Cardiac fibroblast (primary cell): ENCODE measurements at places on chromosomes 7 and 10.

DNA sequence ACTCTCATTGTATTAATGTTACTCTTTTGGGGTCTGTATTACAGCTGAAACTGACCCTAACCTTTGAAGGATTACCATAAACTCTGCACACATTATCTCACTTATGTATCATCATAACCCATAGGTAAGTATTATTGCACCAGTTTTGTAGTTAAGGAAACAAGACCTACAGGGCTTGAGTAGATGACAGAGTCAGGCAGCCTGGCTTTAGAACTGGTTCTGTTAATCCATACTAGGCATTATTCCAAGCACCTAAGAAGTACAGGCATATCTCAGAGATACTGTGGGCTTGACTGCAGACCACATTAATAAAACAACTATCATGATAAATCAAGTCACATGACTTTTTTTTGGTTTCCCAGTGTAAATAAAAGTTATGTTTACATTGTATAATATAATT is 17.1 kb upstream of the AKR1B1 start:
- DNase-seq: no peak

DNA sequence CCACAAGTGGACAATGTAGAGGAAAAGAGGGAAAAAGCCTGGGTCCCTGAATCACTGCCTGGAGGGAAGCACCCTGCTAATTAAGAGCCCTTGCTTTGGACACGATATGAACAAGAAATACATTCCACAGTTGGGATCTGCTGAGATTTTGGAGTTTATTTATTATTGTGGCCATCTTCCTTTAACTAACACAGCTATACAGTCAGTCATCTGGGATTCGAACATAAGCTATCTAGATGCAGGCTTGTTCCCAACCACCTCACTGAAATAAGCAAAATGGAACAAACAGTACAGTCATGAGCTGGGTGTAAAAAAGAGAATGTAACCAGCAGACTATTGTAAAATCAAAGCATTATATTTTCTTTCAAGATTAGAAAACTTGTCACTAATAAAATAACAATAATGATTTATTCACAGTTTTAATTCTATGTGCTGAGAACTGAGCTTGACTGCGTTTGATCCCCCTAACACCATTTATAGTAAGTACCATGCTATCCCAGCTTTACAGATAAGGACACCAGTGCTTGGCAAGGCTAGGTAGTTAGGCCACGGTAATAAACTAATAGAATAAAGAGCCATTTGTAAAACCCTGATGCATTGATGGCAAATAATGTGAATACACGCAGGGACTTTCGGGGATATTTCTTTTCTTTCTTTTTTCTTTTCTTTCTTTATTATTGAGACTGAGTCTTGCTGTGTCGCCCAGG is 223.8 kb upstream of the KLF6 start:
- no peak for DNase-seq

- DNase-seq: no peak
Measured at GRCh38 chr7:74252893-74253292, 1.3 kb downstream of the RFC2 start.

DNA sequence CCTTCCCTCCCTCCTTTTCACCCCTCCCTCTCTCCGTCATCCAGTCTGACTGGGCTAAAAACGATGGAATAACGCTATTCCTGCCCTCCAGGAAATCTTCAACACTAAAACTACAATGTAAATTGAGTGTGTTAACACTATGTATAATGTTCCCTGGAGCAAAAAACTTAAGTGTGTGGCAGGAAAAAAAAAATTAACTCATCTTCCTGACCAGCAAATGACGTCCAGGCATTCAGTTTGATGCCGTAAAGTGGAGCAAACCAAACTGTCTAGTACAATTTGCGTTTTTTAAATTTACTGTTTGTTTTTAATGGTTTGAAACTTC is 545 bp upstream of the MTPN start:
- no peak for DNase-seq

DNA sequence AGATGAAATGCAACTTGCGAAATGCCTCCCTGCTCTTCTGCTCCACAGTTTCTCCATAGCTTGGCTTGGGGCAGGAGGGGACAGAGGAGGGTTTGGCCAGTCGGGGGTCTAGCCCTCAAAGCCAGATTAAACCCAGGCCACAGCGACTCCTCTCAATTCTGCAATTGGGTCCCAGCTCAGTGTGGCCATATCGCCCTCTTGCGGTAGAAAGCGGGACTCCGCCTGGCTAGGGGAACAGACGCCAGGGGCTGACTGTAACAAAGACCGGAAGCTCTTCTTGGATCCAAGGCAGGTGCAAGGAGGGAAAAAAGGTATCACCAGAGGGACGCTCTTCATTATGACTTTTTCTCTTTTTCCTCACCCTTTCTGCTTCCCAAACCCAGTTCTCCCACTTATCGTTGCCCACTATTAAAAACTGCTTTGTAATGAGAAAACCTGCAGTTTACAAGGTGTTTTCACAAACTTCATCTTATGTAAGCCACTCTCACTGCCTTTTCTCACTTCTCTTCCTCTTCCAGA is 36.6 kb upstream of the TNPO3 start:
- peak; percentile 67 for DNase-seq

DNA sequence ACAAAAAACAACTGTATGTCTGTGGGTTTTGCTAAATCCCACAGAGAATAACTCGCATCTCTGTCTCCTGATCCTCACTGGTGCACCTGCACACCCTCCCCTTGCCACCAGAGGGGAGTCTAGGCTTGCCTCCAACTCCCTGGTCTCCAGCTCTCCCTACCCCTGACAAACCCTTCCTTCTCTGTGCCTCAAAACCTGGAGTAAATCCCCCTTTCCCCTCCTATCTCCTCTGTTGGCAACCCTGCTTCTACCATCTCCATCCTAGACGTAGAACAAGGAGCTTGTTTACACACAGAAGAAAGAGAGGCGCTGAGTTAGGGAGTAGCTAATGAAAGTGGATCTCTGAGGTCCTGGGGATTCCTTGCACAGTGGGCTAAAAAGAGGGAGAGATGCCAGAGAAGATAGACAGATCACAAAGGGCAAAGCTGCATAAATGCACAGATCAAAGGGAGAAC is 6.0 kb downstream of the MBLAC1 start:
- DNase-seq: peak; percentile 79

DNA sequence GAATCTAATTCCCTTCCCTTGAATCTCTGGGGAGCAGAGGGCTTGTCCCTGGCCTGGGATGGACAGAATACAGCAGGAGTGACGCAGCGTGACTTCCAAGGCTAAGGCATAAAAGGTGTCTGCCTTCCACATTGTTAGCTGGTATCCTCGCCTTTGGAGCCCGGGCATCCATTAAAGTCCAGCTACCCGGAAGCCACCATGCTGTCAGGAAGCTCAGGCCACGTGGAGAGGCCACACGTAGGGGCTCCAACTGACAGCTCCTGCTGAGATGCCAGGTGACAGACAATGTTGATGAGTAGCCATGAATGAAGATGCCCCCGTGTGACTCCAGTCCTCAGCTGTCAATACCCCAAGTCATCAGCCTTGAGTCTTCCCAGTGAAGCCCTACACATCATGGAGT is 99.9 kb downstream of the OAT start:
- no peak for DNase-seq

DNA sequence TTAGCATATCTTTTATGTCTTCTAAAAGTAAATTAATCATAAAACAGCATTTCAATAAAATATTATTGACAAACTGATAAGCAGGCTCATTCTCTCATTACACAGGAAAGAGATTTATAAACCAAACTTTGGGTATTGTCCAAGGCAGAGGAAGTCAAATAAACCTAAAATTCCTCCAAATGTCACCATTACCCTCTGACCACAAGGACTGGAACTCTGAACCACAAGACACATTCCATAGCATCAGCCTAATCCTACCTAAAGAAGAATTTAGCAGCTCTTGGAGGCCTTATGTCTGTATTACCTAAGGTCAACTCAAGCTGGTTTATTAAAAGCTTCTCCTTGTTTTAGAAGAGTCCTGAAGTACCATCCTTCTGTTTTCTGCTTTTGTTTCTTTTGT is 82.4 kb upstream of the SLC13A1 start:
- DNase-seq: peak; percentile 33

GRCh38 chr7:119756687-119757086 is 516.3 kb upstream of the KCND2 start:
- DNase-seq: no peak

GRCh38 chr7:33143996-33144718 is 14.8 kb downstream of the BBS9 start:
- peak; percentile 37 for DNase-seq

DNA sequence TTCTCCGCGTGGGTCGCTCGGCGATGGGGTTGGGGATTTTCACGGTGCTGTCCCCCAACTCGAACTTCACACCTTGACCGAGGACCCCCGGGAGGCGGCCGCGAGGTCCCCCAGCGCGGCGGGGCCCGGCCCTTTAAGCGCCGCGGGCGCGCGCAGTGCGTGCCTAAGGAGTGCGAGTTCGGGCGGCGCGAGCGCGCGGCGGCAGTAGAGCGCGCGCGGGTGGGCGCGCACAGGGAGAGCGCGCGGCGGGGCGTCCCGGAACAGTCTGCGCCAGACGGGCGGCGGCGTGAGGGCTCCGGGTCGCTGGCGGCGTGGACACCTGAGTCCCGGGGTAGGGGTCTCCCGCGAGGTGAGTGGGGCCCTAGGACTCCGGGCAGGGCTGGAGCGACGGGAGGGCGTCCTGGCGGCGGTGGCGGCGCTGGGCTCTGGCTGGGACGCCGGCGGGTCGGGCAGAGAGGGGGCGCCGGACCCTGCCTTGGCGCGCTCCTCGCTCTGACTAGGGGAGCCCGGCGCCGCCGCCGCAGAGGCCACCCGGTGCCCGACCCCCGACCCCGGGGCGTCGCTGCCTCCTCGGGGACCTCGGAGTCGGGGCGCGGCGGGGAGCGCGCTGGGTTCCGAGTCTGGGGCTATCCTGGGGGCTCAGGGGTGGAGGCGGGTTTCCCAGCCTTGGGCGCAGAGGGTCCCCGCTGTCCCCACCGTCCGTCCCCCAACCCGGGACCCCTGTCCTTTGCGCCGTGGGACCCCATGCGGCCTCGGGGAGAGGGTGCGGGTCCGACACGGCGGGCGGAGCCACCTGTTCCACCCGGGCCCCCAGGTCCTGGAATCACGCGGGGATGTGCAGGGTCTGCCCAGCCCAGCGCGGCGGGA is at the start of gene PROSER2:
Gene PROSER2 (plus strand): TSS at position 235 of the 867 bp plus-strand sequence. CDS start 28,722 bp downstream, outside the sequence.
- DNase-seq: peak; percentile 67

DNA sequence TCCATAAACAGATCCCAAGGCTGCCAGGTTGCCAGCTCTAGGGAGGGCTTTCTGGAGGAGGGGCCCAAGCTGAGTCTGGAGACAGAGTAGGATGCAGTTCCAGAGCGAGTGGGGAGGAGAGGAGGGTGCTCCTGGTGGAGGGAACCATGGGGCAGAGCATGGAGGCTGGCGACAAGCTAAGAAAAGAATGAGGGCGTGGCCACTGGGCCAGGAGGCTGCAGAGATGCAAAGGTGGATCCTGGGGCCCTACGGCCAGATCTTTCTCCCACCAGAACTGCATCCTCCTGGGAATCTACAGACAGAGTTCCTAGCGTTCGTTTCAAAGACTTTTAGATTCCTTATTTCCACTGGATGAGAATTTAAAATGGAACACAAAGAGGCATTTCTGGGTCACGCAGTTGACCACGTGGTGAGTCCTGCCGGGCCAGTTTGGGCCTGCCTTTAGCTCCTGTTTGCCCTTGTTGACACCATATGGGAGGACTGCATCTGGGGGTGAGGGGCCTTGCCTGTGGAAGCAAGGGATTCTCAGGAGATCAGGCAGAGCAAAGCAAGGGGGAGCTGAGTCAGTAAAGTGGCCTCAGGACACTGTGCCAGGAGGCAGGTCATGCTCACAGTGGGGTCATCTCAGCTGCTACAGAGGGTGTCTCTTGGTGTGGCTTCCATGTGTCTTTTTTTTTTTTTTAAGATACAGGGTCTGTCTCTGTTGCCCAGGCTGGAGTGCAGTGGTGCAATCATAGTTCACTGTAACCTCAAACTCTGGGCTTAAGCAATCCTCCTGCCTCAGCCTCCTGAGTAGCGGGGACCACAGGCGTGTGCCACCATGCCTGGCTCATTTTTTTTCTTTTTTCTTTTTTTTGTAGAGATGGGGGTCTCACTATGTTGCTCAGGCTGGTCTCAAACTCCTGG is 137.8 kb downstream of the SH3PXD2A start:
- DNase-seq: no peak

DNA sequence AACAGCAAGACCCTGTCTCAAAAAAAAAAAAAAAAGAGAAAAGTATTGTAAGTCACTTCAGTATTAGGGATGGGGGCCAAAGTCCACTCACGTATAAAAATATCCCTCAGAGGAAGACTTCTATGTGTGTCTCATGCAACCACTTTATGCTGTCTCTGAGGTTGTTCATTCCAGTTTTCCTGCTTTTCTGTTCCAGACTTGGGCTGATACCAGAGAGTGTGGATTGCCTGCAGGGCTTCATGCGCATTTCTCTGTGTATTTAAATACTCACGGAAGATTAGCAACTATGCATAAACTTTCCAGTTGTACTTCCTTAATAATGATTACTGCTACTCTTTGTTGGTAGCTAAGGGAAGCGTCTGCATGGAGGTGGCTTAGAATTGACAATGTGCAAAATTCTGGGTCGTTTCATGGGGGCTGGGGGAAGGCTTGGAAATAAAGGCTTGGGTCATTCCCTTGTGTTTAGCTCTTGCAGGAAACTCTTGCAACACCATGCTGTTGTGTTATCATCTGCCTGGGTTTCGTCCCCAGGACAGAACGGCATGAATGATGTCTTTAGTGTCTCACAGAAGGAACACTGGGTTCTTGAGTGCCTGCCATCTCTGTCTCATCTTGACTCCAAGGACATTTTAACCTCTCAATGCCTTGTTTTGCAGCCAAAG is 54.1 kb downstream of the KIAA1217 start:
- peak; percentile 26 for DNase-seq

DNA sequence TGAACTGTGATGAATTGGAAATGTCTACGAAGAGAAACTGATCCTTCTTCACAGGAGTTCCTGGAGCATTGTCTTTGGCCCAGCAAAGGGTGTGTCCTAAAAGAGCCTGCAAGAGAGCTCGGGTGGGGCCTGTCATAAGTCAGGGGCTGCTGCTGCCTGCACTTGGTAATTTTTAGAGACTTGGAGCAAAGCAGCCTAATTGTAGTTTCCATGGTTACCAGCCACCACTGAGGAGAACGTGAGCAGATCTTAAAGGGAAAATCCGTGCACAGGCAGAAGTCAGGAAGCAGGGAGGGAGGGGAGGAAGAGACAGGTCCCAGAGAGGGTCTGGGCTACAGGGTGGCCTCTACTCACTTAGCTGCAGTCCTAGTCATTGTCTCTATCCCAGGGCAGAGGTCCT is 463.6 kb downstream of the PLXNA4 start:
- DNase-seq: peak; percentile 2

GRCh38 chr10:107650939-107651338 is 486.4 kb upstream of the SORCS1 start:
- no peak for DNase-seq

GRCh38 chr10:30805061-30805460 is 175.5 kb upstream of the LYZL2 start:
- DNase-seq: no peak
